ENCODE measurements at places on chromosomes 6 and 20.
A peak's percentile ranks its signal among the peaks of the same experiment; 100 is the strongest.

GRCh38 chr6:84768442-84769174 lies 4.2 kb upstream of the TBX18 start:
- no peak for DNase-seq

DNA sequence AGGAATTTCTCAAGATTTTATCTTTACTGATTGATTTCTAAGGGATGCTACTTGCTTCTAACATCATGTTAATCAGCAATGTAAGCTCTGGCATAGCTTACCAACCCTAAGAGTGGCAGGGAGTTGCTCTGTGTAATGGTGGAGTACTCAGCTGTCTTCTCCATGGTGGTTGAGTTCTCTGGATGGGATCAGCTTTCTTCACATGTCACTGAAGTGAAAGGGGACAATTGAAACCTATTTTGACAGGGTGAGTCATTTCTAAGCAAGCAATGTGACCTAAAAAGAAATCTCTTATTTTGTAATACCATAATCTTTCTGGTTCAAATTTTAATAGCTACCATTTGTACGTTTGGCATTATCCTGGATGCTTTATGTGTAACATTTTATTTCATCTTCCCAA lies 430.4 kb downstream of the GJA1 start:
- no peak for DNase-seq

DNA sequence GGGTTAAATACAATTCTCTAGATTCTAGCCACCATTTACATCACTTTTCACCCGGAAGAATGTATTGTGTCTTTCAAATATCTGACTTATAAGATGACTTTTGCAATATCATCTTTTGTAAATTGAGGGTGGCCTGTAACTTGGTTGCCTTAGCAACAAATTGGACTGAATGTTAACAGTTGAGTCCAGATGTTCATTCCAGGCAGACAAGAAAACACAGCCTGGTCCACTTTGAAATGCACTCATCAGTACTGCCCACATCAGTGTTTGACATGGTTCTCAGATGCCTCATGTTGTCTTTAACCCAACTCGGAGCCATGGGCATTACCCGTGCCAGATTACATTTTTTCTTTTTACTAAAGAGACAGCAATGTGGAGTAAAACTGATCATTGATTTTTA lies 781.6 kb upstream of the CHD6 start:
- DNase-seq, result no peak

DNA sequence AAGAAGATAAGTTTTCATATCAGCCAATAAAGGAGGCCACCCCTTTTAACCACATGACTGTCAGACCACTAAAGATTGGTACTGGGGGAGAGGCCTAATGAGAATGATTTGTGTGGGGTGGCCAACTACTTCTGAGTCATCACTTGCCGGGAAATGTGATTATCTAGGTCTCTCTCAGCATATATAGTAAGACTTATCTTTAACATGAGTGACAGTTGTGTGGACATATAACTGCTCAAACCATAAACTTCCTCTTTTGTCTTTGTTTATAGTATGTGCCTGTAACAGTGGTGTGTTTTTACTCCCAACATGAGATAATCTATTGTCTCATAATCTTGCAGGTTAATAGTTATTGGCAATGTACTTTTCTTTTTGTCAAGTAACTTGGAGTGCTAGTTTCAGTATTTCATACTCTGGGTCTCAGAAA lies 312.4 kb downstream of the CDKAL1 start:
- DNase-seq, result no peak

DNA sequence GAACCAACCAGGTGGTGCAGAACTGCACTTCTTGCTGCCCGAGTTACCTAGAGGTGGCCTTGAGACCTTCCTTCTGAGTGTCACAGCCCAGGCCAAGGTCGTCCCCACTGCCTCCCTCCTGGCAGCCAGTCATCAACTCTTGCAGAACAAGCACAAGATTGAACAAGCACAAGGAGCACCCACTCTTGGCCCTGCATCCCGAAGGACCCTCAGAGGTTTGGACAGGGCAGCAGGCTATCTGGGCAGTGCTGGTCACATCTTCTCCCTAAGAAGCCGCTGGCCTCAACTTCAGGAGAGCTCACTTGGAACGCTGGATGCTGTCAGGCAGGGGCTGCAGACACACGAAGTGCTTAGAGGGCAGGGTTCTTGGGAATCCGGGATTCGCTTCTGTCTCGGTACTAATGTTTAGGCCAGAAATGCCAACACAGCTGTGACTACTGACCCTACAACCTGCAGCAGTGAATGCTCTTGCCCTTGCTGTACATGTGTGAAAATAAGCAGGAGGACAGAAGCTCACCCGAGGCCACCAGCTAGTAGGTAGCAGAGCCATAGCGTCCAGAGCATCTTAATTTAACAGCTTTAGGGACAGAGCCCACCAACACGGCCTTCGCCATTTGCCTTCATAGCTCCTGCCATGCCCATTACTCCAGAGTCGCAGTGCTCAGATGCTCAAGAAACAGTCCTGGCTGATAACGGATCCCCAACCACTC lies 4.0 kb upstream of the ACSS1 start:
- DNase-seq, result no peak

- peak; percentile 59 for DNase-seq
Observed at GRCh38 chr6:49038294-49038822, 424.7 kb downstream of the MMUT start.

DNA sequence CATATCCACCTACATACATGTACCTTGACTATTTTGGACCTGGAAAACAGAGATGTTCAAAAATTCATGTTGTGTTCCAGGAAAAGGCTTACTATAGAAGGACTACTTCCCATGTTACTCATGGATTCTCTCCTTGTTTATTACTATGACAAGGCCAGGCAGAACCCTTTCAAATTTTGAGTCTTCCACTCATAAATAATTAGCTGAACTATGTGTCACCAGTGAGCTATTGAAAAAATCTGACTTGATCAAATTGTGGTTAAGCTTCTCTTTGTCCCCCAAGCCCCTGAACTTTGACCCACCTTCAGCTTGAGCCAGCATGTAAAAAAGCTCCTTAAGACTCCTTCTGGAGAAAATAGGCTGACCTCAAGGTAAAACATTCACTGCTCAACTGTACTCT lies 1142.8 kb upstream of the EYS start:
- peak; percentile 67 for DNase-seq

- DNase-seq, result no peak
Observed at GRCh38 chr6:138772596-138773176, 883 bp upstream of the CCDC28A start.

- no peak for DNase-seq
Observed at GRCh38 chr6:72040111-72040510, 153.8 kb downstream of the RIMS1 start.

GRCh38 chr6:149851461-149852110 lies 12.6 kb downstream of the LRP11 start:
- DNase-seq, result no peak

GRCh38 chr6:56594699-56595098 lies 48.0 kb downstream of the DST start:
- DNase-seq, result no peak

- no peak for DNase-seq
Observed at GRCh38 chr6:30914854-30915590, 984 bp downstream of the VARS2 start.

DNA sequence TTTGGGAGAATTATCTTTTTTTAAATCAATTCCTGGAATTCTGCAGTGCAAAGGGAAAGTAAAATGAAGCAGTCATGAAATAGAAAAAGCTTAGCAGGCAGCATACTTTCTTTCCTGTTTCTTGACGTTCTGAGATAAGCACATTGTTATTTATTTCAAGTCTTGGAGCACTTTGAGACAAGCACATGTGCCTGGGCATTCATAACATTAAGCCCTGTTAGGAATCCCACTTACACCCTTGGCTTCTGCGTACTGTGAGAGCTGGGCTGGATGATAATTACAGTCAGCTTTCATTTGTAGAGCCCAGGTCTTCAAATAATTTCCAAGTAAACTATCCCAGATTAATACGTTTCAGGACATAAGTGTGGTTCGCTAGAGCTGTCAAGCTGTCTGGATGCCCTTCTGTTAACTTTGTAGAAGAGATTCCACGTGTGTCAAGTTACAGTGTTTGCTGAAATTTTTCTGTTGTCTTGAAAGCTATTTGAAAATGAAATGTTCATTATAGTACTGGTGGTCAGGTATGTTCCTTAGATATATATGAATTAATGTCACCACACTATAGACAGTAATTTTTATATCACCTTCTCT lies 8.9 kb downstream of the FARS2 start:
- no peak for DNase-seq

DNA sequence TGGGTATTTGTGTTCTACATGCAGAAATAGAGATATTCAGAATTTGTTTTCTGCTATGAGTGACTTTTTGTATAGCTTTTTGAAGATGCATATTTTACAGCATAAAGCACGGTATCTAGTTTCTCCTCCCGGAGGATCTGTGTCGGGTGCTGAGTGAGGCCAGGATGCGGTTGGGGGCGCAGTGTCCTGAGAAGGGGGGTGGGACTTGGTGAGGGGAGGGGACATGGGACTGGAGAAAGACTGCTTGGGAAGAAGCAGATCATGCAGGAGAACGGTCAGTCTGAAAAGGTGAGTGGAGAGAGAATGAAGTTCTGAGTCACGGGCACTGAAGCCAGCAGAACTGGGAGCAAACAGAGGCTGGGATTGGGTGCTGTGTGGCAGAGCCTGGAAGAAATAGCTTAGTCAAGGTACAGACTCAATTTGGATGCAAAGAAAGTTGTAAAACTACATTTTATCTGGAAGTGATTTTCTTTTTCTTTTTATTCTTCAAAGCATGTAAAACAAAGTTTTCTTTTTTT lies 44.0 kb downstream of the STX11 start:
- no peak for DNase-seq

DNA sequence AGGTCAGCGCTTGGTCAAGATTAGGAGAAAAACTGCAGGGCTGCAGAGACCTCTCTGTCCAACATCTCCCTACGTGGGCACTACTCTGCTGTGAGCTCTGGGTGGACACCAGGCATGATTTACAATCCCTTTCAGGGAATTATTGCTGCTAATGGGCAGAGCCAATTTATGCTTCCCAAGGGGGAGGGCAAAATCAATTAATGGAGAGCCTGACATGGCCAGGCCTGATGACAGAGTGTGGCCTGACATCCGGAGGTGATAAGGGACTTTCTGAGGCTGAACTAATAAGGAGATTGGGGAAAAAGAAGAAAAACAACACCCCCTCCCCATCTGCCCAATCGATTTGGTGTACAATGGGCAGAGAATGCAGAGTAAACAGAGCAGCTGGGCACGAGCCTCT lies 5.0 kb upstream of the KCNK16 start:
- no peak for DNase-seq

GRCh38 chr6:157218371-157219198 lies 104.7 kb downstream of the TMEM242 start:
- DNase-seq, result no peak

All from HAP-1 (cell line).